ENCODE measurements at places on chromosomes 12 and 14.

DNA sequence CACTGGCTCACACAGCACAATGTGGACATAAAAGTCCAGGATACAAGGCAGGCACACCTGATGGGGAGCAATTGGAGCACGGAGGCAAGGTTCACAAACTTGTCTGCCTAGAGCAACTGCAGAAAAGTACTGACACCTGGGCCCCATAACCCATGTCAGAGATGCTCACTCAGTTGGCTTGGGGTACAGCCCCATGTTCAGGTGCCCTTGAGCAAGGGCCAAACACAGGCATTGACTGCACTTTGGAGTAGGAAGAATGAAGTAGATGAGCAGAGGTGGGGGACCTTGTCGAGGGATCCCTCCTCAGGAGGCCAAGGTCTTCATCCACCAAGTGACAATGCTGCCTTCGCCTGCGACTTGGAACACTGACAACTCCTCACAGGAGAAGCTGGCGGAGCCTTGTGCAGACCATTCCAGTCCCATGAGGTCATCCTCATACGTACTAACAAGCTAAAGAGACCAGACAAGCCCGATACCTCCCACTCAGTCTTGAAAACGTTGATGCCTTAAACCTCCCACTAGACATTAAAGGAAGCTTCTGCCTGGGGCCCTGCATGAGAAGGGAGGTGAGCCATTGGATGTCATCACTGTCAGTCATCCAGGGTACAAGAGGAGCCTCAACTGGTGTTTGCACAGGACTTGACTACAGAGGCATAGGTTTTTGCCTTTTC is 42.5 kb upstream of the C14orf180 start:
- ATAC-seq: no peak

DNA sequence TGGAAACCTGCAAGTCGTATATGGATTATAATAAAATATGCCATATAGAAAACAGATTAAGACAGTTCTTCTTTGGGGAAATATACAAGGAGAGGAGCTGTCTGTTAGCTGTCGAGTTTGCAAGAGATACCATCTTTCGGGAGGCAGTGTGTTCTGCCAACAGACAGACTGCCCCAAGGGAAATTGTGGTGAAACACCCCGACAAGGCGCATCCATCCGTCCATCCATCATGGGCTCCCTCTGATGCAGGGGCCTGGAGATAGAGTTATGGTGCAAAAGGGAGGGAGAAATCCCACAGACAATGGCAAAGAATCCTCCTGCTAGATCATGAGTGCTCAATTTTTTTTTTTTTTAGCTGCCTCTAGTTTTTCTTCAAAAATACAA is 156.3 kb downstream of the DPF3 start:
- ATAC-seq: no peak

DNA sequence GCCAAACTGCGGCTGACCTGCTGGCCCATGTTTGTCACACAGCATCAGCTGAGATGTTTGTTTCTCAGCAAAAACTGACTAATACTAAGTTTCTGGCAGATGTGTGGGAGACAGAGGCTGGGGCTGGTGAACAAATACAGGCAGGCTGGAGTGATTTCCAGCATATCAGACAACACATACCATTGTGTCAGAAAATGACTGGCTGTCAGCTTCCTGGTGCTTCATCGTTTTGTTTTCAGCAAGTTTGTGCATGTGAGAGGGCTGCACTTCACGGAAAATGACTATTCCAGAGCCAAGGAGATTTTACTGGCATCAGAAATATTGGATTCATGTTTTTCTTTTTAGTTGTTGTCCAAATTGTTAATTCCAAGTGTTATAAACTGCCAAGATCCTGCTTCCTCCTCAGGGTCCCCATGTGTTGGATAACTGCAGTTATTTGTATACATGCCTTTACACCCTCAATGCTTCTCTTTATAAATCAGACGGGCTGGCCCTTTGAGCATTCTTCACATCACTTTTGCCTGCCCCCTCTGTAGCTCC is 145.7 kb downstream of the GALC start:
- ATAC-seq: no peak

GRCh38 chr14:67186789-67187584 is 2.3 kb upstream of the GARIN2 start:
- peak; percentile 63 for ATAC-seq

GRCh38 chr14:93456356-93456755 is 25.6 kb downstream of the UNC79 start:
- ATAC-seq: no peak

- ATAC-seq: no peak
Measured at GRCh38 chr12:71447691-71448132, 8.1 kb downstream of the LGR5 start.

GRCh38 chr12:103462675-103463074 is 33.1 kb downstream of the C12orf42 start:
- ATAC-seq: no peak

- no peak for ATAC-seq
Measured at GRCh38 chr12:114690267-114691135, 6.5 kb upstream of the TBX3 start.

- no peak for ATAC-seq
Measured at GRCh38 chr12:130401703-130402102, 64.0 kb downstream of the PIWIL1 start.

DNA sequence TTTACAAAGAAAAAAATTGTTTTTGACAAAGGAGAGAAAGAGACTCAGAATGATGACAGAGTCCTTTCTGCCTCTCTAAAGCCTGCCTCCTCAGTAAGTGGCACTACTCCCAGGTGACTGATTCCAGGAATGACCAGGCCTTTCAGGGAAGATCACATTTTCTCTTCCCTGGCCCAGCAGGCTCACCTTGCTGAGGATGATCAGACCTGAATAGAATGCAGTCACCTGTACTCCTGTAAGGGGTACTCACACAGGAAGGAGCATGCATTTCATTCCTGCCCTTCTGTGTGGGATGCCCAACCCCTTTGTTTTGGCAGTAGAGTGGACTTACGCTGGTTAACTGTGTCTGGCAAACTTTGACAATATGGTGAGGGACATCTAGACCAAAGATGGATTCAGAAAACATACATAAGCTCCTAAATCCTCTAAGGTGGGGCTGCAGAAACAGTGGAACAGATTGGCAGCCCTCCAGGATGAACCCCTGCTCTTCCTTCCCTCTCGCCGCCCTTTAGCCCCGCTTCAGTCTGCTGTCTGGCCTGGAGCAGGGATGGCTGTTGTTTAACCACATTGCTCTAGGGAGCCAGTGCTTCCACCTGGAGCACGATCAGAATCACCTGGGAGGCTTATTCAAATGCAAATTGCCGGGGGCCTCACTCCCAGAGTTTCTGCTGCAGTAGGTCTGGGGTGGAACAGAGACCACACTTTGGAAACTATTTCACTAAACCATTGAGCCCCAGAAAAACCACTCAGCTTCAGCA is 29.8 kb downstream of the ERG28 start:
- ATAC-seq: no peak

Measured in activated T-helper 17 cell treated with anti-CD3 and anti-CD28 coated beads, Interleukin-2, amount 50 U/mL, for 72 hours (primary cell).